ENCODE measurements at places on chromosomes 5 and 9.

DNA sequence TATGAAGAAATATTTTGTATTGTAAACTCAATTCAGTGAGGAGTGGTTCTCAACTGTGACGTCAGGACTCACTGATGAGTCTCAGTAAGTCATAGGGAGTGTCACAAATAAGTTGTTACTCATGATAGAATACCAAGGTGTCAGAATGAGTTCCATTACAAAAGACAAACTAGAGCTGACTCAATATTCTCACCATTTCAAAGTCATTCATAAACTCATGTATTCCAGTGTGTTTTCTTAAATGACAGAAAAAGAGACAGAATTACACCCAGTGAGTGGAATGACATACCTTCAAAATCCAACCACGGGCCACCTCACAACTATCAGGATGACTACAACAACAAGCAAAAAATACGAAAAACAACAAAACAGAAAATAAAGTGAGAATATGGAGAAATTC, 321.5 kb downstream of the ENC1 start:
- no peak for DNase-seq

- DNase-seq = no peak
These were observed 12.2 kb downstream of the CXXC5 start for GRCh38 chr5:139660105-139660922.

GRCh38 chr9:33506626-33507370, 17.3 kb upstream of the ANKRD18B start:
- DNase-seq = no peak

DNA sequence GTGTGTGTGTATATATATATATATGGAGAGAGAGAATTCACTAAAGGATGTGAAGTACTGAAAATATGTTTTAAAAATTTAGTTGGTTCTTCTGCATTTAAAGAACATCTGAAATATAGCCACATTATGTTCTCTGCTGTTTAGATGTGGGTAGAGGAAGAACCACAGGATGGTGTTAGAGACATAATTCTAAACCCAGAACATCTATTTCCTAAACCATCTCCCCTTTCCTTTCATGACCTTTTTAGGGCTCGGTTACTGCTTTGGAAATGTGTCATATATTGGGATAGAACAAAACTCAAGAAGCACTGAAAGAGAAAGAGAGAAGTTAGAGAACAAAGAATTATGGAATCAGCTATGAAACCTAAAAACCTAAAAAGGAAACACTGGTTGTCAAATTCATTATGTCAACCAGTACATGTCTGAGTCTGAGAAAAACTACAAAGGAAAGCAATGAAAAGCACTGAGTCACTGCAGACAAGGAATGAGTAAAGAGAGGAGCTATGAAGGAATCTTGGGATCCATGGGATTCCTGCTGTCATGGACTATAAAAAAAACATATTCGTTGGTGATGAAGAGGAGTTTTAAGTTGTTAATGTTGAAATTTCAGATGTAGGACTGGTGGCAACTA, 28.4 kb downstream of the SLC12A2 start:
- DNase-seq = no peak

DNA sequence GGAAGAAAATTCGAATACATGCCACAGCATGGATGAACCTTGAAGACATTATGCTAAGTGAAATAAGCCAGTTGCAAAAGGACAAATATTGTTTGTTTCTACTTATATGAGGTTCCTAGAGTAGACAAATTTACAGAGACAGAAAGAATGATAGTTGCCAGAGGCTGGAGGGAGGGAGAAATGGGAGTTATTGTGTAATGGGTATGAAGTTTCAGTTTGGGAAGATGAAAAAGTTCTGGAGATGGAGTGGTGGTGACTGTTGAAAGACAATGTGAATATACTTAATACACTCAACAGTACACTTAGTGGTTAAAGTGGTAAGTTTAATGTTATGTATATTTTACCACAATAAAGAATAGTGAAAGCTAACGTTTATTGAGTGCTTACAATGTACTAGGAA, 99.6 kb upstream of the SLC44A1 start:
- DNase-seq = no peak

GRCh38 chr5:170262061-170263045, 29.6 kb downstream of the C5orf58 start:
- no peak for DNase-seq

DNA sequence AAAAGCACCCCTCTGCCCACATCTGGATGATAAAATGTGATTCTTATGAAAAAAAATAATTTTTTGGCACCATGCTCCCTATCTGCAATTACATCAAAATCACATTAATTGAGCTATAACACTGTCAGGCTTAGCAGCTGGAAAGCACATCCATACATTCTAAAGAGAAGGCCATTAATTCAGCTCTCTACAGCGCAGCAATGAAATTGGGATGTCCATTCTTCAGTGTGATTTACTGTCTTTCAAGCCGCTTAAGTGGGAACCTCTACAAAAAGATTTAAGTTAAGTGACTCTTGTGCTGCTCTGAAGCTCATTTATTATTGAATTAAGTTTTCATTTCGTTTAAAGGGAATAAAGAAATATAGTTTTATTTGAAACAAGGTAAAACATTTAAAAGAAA, 171.3 kb downstream of the EBF1 start:
- DNase-seq = no peak

DNA sequence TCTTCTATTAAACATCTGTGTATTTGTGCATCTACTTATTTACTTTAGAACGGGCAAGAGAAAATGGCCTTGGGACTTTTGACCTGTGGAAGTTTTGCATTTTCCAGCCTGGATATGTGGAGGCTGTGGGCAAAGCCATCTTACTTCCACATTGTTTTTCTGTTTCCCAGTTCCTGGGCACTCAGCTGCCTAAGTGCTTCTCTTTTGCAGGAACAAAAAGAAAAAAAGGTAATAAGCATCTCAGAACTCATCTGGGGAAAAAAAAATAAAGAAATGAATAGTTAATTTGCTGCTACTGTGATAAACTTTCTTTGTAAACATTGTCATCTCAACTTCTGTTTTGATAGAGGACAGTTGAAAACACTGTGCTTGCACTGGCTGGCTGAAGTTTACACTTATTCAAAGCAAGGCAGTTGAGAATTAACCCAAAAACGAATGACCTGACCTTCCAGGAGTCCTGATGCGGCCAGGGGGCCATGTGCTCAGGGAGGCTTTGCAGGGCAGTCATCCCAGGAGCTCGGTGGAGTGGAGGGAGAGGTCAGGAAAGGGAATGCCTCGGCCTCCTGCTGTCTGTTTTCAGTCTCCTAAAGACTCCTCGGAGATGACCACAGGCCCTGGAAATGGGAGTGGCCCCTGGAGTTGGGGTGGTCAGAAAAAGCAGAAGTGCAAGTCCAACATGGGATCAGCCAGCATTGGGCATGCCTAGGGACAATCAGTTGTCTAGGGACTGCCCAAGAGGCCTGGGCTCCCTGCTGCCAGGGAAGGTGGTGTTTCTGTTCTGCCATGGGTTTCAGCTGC, 75.5 kb downstream of the RAI14 start:
- no peak for DNase-seq

DNA sequence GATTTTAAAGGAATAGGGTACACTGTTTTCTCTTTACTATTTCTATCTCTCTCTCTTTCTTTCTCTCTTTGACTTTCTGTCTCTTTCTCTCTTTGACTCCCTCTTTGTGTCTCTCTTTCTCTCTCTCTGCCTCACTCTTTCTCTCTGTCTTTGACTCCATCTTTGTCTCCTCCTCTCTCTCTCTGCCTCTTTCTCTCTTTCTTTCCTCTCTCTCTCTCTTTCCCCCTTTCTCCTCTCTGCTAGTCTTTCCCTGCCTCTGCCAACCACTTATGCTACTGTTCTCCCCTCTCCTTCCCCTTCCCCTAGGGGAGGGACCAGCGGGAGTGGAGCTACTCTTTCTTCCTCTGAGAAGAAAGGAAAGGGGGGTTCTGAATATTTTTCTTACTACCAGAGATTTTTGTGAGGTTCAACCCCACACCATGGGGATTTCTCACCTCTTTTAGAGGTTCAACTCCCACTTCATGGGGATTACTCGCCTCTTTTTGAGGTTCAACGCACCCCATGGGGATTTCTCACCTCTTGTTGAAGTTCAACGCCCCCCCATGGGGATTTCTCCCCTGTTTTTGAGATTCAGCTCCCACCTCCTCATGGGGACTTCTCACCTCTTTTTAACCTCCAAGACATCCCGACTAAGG, 309.9 kb downstream of the NR3C1 start:
- DNase-seq = no peak

GRCh38 chr9:136944212-136944518, 373 bp downstream of the FBXW5 start:
- DNase-seq = no peak

DNA sequence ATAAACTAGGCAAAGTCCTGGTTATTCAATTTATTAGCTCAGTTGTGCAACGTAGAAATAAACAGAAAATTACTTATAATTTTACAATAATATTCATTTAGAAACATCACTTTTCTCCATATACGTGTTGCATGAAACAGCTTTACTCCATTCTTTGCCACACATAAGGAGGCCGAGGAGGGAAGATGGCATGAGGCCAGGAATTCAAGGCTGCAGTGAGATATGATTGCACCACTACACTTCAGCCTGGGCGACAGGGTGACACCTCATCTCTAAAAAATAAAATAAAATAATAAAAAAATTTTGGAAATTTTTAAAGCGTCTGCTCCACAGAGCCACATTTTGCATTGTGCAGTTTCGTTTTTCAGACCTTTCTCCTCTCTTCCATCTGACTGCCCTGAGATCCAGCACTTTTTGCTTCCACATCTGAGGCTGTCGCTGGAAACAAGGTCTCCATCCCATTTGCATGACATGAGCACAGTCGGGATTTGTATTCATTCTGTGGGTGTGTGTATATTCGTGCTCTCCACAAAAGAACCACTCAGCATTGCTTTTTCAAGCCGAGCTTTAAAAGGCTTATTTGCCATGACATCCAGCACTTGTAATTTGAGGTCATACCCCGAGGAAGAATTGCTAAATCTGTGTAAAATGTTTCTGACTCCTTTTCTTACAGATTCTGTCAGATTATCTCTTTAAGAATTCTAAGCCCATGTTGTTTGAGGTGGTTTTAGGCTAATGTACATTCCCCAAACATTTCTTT, 98.6 kb upstream of the MSX2 start:
- no peak for DNase-seq

Measured in activated naive CD4-positive, alpha-beta T cell (primary cell).